ENCODE measurements at places on chromosomes 1 and 21.

GRCh38 chr1:162376691-162377090 lies at the start of gene SPATA46:
Gene SPATA46, minus strand, starts transcription at chr1:162376854. Its CDS starts 64 bp downstream, at chr1:162376790.
- DNase-seq = no peak

DNA sequence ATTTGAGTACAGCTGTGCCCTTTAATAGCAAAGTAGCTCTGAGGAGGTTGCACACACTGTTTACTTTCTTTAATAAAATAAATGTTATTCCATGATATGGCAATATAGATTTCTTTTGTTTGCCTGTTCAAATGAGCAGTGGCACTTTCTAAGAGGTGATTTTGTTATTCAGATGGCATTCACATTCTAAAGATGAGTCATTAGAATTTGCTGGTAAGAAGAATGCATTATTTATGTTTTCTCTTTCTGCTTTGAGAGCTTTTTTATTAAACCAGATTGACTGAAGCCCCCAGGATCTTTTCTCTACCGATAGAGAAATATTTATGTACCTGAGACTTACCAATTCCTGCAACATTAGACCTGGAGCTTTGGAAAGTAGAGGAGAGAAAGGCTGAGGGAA lies 11.2 kb upstream of the LEPR start:
- no peak for DNase-seq

GRCh38 chr1:241716915-241717656 lies 65.0 kb downstream of the WDR64 start:
- no peak for DNase-seq

- no peak for DNase-seq
These were observed 916.7 kb upstream of the B3GALT2 start for GRCh38 chr1:194103101-194103500.

DNA sequence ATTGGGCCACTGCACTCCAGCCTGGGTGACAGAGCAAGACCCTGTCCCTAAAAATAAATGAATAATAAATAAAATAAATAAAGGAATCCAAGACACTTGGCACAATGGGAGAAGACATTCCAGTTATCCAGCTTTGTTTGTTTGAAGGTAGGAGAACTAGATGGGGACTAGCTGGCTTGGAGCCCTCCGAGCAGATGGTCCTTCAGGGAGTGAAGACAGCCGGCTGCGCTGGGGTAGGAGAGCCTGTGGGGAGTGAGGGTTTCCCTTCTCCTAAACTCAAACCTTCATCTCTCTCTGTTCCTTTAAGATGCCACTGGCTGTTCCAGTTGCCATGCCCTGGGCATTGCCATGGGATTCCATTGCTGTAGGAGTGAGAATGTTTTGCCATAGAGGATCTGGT lies 120.6 kb downstream of the NAV1 start:
- DNase-seq = no peak

DNA sequence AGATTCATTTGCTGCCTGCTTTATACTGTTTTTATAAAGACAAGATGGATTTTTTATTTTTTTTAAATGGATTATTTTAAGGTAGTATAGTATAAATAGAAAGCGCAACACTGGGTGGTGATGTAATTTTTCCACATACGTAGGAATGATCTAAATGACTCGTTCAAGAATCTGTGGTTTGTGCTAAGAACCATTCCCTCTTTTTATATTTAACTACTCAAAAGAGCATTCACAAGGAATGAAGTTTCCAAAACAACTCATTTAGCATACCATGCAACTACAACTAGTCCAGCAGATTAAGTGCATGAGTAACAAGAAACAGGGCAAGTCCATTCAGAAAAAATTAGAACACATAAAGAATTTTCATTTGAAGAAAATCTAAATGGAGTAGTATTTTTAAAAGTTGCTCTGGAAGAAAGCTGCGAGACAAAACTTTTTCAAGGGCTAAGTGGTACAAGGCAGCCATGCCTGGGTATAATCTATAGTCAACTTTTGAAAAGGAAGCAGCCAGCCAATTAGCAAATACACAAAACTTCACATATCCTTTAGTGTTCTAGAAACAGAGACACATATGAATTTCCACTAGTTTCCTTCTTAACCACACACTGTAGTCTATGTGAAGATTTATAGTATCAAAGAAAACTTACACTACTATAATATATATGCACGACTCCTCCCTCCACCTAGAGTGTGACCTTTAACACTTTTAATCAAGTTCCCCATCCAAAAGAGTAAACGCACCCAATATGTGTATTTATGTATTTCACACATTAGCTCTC lies 23.4 kb downstream of the GTF2B start:
- no peak for DNase-seq

DNA sequence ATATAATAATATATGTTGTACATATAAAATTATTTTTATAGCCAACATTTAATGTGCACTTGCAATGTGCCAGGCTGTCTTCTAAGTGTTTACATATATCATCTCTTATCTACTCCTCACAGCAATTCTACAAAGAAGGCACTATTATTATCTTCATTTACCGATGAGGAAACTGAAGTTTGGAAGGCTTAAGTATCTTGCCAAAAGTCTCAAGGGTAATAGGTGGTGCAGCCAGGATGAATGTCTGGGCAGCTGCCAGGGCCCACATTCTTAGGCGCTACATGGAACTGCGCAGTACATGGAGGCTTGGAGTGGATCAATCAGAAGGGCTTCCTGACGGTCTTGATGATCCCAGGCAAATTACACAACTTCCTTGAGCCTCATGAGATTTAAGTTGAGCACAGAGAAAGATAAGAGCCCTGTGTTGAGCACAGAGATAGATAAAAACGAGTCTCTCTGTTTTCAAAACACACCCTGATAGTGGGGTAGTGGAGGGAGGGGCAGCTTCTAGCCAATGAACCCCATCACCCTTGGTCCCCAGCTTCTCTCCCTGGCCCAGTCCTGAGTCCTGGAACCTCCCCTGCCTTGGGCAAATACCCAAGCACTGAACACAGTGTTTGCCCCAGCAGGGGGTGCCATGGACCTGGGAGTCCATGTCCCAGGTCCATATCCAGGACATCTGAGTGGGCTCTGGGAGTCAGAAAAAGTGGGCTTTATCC lies 9.2 kb downstream of the POU3F1 start:
- DNase-seq = no peak

DNA sequence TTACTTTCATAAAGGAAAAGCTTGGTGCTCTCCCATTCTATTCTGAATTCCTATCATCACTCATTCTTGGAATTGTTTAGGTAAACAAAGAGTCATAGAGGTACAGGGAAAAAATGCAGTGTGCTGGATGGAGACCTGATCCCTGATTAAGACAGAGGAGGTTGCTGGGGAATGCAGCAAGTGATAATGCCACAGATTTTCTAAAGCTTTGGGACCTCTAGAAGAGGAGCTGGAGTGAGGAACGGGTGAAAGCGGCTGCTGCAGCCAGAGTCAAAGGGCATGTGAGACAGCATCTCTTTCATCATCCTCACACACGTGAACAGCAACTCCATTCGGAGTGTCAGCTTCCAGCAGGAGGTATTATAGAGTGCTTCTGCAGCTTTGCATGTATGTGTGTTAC lies 54.9 kb upstream of the DIPK1A start:
- DNase-seq = no peak

DNA sequence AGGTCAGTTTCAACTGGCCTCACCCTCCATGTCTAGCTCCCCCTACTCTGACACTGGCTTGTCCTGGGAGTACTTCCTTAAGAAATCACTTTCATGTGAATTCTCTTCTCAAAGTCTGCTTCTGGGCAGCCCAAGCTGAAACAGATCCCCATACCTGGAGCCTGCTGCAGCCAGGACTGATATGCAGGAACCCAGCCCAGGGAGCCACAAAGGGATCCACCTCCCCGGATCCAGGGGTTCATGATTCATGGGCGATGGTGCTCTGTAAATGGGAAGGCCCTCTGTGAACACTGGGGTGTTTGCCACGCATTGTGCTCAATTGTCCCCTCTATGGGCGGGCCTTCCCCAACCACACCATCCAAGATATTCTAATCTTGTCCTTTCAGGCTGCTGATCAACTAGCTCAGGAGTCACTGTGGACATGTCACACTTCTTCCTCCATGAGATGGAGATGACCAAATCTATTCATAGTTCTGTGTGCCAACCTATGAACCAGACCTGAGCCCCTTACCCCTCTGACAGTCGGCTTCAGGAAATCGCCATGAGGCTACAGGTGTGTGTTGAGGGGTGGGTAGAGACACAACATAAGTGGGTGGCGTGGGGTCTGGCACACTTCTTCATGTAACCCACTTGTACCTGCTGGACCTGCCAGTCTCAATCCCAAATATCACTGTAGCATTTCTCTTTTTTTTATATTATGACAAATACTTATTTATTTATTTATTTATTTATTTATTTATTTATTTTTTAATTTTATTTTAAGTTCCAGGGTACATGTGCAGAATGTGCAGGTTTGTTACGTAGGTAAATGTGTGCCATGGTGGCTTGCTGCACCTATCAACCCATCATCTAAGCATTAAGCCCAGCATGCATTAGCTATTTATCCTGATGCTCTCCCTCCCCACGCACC lies 41.8 kb downstream of the RUNX3 start:
- DNase-seq = no peak

- DNase-seq = no peak
These were observed 33.4 kb upstream of the CD84 start for GRCh38 chr1:160612613-160613218.

GRCh38 chr21:42513985-42514882 lies 582 bp downstream of the SLC37A1 start:
- DNase-seq = peak; percentile 70

GRCh38 chr1:157993147-157993917 lies at the start of gene KIRREL1:
Gene KIRREL1, plus strand, starts transcription at chr1:157993645. Its CDS starts 32 bp downstream, at chr1:157993677.
- DNase-seq = no peak

DNA sequence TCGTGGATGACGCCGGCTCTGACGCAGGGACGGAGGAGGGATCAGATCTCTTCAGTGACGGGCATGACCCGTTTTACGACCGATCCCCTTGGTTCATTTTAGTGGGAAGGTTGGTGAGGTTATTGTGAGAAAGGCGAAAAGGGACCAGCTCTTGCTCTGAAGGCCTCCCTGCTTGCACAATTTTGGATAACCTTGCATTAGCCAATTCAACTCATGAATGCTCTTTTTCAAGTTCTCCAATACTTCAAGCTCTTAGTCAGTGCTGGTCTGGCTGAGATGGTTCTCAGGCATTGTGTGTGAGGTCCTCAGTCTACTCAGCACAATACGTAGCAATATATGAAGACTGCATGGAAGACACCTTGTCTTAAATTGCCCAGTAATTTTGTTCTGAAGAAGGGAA lies 72.6 kb upstream of the PGD start:
- DNase-seq = no peak

- no peak for DNase-seq
These were observed 29.4 kb upstream of the SOD1 start for GRCh38 chr21:31629972-31630711.
